ENCODE measurements at places on chromosomes 6 and 20.

DNA sequence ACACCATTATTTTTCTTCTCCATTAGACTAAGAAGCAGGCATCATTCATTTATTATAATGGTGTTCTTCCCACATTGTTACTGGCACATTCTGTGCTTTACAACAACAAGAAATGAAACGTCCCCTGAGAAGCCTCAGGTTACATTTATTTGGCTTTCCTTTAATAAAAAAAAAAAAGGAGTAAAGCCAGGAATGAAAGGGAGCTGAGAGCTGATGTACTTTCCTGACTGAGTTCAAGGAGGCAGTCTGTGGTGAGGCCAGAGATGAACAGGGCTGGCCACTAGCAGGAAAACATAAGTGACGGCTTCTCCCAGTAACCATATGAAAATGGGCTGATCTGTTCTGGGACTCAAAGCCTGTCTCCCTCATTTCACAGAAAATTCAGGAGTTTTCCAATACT, 742.1 kb downstream of the MAFB start:
- ATAC-seq: no peak

DNA sequence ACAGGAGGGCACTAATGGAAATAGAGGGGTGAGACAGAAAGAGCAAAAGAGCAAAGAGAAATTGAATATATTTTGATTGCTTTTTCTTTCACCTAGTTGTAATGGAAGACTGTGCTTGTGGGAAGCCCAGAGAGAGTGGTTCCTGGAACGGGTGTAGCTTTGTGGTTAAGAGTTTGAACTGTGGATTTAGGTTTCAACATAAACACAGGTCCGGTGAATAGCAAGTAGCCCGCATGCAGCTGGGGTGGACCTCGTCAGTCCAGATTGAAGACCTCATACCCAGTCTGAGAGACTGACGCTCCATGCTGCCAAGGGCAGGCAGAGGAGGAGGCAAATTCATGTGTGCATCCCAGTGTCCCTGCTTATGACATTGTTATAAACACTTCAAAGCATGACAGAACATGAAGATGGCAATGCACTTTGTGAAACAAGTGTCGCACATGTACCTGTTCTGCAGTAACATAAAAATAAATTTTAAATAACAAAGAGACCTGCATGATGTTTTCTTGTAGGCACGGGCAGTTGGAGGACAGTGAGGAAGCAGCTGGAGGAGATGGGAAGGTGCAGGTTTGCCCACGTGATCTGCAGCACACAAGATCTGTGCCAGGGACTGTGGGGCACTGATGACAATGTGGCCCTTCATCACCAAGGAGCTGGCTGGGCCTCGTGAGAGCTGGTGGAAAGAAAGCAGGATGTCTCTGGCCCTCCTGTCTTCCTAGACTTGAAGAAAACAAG, 220.5 kb upstream of the SSTR4 start:
- no peak for ATAC-seq

DNA sequence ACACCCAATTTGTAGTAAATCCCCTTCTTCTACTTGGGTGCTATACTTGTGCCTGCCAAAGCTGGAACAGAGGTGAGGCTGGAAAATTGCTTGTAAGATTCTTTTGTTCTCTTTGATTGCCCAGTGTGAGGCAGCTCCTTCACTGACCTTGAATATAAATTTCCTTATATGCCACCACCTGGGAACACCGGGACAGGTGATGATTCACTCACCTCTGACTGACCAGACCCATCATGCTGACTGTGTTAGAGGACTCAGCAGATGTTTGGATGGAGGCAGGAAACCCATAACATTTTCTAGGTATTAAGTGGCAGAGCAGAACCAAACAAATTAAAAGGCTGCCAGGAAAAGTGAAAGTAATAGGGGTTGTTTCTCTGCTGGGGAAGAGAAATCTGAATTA, 120.9 kb downstream of the GRM1 start:
- no peak for ATAC-seq

DNA sequence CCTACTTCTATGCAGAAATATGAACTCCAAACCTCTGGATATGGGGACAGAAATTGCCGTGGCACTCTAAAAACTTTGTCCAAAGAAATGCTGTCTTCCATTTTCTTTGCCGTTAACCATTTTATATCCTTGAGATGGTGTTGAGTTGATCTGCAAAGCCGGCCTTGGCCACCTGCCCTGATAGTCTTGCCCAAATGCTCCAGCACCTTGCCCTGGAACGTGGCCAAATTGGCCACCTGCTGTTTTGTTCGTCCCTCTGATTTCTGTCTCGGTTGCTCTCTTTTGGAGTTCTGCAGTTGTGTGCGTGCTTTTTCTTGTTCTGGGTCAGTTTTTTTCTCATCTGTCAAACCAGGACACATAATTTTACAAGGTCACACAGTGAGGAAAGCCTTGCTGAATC, 239.7 kb upstream of the GMDS start:
- no peak for ATAC-seq

DNA sequence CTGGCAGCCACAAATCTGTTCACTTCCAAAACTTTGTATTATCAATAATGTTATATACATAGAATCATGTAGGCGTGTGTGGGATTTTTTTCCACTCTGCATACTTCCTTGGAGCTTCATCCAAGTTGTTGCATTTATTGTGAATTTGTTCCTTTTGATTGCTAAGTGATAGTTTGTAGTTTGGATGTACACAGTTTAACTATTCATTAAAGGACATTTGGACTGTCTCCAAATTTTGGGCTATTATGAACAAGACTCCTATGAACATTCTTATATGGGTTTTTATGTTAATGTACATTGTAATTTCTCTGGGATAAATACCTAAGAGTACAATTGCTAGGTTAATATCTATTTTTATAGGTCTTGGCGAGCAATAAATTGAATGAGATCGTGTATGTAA, 36.2 kb upstream of the GCNT2 start:
- ATAC-seq: no peak

DNA sequence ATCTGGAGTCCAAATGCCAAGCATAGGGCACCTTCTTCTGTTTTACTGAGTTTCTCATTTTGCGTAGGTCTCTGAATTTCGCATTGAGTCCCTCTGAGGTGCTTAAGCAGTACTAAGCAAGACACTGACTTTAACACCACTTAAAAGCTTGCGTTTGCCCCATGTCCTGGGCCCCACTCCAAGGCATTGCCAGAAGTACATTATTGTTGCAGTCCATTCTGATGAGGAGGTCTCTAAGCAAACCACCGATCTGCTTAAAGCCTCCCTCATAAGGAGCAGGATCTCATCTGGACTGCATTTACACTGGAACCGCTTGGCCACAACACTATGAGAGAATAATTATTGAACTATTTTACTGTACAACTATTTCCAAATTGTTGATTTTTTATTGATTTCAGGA, 16.3 kb downstream of the BMP2 start:
- ATAC-seq: no peak

DNA sequence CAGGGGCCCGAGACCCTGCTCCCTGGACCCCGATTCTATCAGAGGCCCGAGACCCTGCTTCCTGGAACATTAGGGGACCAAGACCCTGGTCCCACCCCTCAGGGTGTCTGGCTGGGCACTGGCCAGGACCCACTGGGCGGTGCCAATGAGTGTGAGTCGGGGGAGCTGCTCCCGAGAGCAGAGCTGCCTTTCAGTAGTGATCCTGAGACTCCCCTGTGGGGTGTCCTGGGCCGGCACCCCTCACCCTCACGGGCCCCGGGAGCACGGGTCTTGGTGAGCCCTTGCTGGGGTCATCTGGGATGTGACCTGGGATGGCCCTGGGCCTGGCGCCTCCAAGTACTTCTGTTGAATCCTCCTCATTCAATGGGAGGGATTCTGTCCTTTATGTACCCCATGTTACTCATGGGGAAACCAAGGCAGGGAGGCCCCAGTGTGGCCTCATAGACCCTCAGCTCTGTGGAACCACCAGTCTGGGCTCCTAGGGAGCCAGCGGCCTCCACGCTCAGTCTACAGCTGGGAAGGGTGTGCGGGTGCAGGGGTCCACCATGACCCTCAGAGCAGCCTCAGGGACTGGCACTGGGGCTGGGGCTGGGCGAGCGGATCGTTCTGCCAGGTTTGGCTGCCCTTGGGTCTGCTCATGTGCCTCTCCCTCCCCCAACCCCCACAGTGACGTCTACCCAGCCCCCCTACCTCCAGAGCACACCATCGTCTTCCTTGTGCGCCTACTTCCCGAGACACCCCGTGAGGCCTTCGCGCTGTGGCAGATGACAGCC, 25.6 kb downstream of the COL20A1 start:
- no peak for ATAC-seq

GRCh38 chr6:36360241-36361054, 23.8 kb upstream of the BNIP5 start:
- ATAC-seq: peak; percentile 87

- peak; percentile 42 for ATAC-seq
Measured at GRCh38 chr20:37686762-37687477, 6.9 kb upstream of the CTNNBL1 start.

DNA sequence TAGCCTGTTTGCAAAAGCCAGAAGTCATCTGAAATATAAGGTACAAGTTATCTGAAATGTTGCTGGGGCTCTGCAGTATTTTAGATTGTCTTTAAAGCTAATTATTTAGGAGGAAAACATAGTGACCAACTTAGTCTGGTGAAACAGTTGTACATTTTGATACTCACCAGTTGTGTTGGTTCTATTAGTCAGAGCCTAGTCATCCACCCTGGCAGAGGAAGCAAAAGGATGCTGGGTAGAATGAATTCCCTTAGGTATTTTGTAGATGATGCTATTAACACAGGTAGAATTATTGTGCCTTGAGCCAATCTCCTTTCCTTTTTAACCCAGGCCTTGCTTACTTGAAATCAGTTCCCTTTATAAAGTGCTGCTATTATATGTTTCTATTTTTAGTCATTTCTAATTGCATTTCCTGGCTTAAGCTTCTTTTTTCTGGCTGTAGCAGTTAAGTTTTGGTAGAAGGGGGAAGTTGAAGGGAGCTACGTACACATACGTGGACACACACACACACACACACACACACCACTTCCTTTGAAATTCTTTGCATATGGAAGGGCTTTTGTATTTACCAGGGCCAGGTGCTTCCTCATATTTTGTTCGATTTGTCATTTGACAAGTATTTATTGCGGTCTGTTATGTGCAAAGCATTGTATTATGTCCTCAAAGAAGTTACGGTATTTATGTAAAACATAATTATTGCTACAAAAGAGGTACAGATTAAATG, 82.4 kb downstream of the RTN4IP1 start:
- peak; percentile 91 for ATAC-seq

DNA sequence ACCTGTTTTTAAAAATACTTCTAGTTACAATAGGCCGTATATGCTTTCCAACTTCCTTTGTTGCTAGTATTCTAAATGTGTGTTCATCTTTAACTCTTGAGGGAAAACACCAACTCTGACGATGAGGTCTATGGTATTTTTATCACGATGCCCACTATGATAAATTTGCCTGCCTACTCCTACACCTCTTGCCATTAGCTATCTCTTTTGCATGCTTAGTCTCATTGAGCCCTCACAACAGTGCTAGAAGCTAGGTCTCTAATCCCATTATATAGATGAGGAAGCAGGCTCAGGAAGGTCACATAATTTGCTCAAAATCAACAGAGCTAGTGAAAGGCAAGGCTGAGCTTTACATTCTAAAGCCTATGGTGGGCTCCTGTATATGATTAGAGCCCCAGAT, 13.2 kb downstream of the AAR2 start:
- no peak for ATAC-seq

- peak; percentile 57 for ATAC-seq
Measured at GRCh38 chr6:11096109-11096508, 2.5 kb downstream of the SMIM13 start.

DNA sequence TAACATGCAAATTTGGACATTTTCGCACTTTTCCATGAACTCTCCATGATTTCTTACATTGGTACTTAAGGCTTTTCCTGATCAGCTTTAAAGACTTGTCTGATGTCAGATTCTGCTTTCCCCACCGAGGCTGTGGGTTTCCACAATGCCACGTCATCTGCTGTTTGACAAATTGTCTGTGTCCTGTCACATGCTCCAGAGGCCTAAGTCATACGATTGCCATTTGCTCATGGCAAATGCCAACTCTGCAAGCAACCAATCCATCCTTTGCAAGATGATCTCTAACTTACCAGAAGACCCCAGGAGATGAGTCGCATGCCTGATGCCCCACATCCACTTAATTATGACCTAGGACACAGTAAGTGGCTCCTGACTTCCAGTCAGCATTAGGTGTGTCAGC, 556.5 kb downstream of the BMP2 start:
- ATAC-seq: no peak

DNA sequence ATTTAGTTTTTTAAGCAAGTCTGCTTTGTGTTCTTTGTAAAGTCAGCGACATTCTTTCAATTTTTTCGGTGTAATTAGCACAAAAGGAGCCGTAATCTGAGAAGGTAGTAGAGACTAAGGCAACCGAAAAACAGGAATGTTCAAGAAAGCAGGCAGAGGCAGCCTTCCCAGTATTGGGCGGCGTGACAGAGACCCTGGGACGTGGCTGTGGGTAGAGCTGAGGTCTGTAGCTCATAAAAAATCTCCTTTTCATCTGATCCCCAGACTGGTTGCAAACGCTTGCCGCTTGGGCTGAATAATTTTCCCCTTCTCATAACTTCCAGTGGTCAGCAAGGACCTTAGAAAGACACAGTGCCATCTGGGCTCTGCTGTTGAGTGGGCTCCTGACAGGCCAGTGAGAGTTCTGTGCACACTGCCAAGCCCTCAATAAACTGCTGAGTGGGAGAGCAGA, 30.8 kb downstream of the GNAS start:
- no peak for ATAC-seq

DNA sequence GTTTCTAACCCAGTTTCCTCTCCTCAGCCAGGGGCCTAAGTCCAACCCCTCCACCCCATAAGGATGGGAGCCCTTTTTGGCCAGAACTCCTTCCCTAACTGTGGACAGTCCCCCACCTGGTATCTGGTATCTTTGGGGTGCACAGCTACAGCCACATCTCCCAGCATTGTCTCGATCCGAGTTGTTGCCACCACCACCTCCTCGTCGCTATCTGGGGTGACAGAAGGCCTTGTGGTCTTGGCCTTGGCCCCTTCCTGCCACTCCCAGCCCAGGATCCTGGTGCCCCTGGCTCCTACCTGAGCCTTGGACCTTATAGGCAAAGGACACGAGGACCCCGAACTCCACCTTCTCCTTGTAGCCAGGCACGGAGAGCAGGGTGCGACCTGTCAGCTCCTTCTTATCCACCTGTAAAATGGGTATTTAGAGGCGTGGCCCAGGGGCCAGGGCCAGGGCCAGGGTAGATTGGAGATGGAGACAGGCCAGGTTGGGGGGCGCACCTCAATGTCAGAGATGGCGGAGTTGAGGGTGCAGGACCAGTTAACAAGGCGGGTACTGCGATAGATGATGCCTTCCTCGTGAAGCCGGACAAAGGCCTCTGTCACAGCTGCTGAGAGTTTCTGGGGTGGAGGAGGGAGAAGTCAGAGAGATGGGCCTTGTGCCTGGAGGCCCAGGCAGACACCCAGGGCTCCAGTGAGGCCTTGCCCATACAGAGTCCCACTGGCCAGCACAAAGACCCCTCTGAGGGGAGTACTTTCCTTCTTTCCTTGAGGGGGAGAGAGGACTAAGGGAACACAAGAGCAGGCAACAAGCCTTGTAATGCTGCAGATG, 7.2 kb upstream of the VWA7 start:
- ATAC-seq: no peak

Data from esophagus mucosa (tissue), 1 donor.